NCI-H2227 treated with DMSO at 0.1 percent for 48 hours (cell line): ENCODE measurements at places on chromosomes 13 and 19.

DNA sequence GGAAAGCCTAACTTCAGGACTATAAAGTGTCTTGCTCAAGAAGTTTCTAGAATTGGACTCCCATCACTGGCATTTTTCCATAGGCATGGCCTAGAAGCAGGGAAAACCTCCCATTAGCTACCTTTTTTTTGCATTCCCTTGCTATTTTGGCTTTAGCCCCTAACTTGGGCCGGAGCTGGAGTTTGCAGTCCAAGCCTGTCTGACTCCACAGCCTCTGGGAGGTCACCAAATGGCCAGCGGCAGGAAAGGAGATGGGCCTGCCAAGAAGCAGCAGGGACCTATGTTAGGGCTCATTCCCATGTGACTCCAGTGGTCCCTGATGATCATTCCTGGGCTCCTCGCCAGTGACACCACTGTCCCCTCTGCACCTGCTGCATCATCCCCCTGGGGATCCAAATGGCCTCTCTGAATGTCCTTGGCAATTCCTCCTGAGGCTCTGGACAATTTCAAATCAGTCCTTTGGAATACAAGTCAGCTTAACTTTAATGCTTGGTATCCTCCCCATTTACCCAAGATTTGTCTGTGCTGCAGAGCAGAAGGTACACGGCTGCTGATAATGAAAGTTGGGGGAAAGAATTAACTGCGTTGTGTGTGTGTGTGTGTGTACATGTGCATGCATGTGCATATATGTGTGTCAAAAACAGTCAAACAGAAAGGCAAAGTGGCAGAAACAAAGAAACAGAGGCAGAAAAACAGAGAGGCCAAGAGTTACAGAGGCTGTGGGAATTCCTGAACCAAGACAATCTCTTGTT lies 69.8 kb upstream of the SERP2 start:
- no peak for DNase-seq

GRCh38 chr19:55593096-55593772 lies 6.1 kb downstream of the FIZ1 start:
- DNase-seq, result no peak

DNA sequence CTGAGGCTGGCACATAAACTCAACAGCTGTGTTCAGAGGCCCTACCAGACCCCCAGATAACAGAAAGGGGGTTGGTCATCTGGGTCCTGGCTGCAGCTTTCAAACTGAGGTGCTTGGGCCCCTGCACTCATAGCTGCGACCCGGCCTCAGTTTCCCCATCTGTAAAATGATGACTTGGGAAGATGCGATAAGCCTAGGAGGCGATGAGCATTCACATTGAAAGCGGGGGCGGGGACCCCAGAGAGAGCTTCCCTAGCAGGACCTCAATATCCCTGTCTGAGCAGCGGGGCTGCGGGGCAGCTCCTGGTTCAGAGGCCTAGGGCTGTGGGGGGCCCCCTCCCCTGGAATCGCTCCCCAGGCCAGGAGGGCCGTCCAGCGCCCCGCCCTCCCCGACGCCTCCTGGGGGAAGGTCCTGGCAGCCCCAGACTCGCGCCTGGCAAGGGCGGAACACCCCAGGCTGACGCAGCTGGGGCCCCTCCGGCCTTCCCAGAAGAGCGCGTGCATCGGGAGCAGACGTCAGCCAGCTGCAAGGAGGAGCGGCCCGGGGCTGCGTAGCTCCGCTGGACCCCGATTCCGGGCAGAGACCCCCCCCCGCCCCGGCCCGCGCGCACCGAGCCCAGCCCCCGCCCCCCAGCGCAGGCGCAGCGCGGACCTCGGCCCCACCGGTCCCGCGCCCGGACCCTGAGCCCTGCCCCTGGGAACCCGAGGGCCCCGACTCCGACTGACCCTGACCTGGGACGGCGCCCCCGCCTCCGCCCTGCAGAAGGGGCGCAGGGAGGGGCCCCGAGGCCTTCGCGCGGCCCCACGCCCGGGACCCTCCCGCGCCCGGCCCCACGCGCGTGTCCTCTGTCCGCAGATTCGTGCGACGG lies 3.5 kb downstream of the FSTL3 start:
- DNase-seq, result no peak

DNA sequence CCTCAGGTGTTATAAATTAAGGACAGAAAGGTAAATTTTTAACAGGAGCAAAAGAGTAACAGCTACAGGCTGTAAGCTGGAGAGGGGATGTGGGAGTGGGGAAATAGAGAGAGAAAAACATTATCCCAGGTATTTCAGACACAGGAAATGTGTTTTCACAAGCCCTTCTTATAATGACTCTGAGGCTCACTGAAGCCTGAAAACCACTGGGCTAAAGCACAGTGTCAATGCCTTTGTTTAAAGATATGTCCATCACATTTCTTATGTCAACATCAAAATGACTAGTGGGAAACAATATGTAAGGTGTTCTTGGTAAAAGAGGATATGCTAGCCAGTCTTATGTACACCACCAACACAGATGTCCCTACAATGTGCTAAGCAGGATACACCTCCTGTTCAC lies 365.9 kb downstream of the FGF14 start:
- DNase-seq, result no peak

GRCh38 chr13:22200440-22200839 lies 529.6 kb downstream of the FGF9 start:
- DNase-seq, result no peak

DNA sequence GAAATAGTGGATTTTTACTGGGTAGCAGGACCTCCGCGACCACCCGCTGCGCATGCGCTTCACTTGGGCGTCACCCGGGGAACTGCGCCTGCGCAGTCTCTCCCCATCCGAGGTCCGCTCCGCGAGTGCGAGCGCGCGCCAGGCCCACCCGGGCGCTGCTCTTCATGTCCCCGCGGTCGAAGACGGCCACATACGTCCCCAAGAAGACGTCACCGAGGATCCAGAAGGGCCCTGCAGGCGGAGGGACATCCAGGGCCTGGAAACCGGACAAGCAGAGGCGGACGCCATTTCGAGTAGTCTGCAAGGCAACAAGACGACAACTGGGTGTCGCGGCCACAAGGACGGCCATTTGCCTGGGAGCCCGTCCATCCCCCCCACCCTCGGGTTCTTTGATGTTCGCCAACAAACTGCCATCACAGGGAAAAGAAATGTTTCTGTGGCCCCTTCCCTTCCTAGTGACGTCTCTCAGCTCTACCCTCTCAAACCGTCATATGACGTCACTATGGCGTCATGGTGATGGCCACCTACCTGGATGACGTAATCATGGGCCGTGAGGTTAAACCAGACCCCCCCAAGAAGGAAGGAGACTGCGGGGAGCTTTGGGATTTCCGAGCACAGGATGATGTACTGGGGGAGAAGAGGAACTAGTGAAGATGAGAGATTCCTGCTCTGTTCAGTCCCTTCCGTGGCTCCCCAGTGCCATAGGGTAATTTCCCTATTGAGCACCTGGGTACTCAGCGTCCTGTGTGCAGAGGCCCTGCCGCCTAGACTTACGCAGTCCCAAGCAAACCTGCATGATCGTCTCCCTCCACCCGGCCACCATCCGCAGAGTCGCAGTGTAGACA lies 6.7 kb downstream of the NAPSA start:
- DNase-seq, result peak; percentile 71

DNA sequence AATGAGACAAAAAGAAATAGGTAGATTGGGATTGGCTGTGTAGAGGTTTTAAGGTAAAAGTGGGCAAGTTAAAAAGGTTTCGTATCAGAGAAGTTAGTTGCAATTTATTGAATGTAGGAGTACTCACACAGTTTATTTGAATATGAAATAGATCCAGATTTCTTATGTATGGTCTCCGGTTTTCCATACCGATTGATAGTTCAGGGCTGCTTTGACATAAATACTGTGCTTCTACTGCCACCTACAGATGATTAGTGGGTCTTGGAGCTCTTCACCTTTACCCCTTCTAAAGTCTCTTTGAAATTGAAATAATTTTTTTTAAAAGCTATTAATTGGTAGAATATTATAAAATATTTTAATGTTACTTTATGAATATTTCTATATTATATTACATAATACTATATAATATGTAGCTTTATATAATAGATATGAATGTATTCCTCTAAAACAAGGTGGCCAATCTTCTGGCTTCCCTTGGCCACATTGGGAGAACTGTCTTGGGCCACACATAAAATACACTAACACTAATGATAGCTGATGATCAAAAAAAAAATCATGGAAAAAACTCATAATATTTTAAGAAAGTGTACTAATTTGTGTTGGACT lies 7.7 kb upstream of the GPR18 start:
- peak; percentile 37 for DNase-seq

DNA sequence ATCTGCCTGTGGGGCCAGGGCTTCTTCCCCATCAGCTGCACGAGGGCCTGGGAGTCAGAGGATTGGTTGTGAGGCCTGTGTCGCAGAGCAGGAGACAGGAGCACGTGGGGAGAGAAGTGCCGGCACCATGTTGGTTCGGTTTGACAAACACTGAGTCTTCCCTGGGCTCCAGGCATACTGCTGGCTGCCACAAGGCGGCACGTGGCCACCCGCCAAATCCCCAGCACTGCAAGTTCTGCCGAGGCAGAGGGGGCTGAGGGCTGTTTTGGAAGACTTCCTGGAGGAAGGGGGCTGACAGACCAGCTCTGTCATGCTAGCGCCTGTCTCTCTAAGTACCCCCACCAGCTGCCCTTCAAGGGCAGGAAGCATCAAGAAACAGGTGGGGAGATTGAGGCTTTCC lies 9.5 kb downstream of the SHANK1 start:
- DNase-seq, result no peak

GRCh38 chr19:2678044-2678671 lies 24.3 kb downstream of the GNG7 start:
- no peak for DNase-seq

- no peak for DNase-seq
Measured at GRCh38 chr13:96011291-96011872, 41.8 kb downstream of the UGGT2 start.

DNA sequence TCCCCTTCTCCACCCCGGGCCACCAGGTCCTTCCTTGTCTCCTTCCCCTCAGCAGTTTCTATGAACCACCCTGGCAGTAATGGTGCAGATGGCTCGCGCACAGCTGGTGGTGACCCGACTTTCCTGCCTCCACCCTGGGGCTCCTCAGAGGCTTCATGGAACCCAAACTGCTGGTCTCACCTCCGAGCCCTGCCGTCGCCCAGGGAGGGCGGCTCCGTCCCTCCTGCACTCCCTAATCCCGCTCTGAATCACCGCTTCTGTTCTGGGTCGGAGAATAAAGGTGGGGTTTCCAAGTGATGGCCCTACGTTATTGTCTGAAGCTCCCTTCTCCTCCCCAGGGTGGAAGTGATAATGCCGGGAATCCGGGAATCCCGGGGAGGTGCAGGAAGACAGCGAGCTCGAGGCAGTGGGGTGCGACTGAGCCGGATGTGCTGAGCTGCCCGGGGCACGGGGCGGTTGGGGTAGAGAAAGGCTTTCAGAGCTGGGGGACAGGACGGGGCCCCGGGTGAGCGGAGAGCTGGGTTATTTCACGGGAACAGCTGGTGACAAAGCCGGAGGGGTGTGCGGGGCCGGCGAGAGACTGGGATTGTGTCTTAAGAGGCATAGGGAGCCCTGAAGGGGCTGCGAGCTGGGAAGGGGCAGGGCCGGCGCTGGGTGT lies 711 bp downstream of the FUT2 start:
- no peak for DNase-seq

GRCh38 chr13:110304256-110304655 lies 2.7 kb downstream of the COL4A1 start:
- DNase-seq, result no peak

- no peak for DNase-seq
Measured at GRCh38 chr19:7492558-7492957, 3.7 kb upstream of the PEX11G start.

- no peak for DNase-seq
Measured at GRCh38 chr19:15379999-15380647, 536 bp upstream of the AKAP8 start.

- DNase-seq, result no peak
Measured at GRCh38 chr13:36033035-36033434, 98.1 kb downstream of the DCLK1 start.
